ENCODE measurements at places on chromosomes 6 and 20.

GRCh38 chr6:112029045-112029822, 24.7 kb upstream of the CCN6 start:
- peak; percentile 79 for DNase-seq

GRCh38 chr6:38955861-38956260, 92.7 kb upstream of the GLP1R start:
- no peak for DNase-seq

GRCh38 chr6:157754351-157754750, 68.7 kb upstream of the SNX9 start:
- no peak for DNase-seq

DNA sequence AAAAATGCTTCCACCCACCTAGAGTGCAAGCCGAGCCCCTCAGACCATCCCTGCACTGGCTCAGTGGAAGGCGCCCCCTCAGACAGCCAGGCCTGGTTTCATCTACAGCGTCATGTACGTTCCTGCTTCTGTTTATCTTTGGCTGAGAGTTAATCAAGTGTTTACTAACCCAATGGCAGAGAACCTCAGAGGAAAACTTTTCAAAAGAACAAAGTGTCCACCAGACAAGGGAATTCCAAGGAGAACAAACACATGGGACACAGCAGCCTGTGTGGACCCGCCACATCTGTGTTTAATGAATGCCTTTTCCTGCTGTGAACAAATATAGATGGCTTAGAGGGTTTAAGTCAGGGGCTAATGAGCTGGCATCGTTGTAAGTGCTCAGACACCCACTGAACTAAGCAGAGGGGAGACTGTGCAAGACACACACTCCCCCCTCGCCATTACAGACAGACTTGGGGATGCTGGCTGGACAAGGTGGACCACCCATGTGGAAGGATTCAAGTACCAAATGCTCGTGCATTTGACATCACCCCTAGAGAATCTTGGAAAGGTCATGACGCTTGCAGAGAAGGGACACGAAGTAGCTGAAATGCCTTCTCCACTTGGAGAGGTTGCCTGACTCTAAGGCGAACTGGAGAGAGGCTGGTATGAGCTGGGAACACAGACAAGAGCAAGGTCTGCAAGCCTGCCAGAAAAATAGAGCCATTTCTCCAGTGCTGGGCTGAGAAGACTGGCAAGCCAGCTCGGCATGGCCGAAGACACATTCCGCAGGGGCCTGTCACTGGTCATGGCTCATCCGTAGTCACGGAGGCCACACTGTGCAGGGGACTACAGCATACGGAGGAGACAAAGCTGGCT, 53.5 kb upstream of the NXT1 start:
- no peak for DNase-seq

DNA sequence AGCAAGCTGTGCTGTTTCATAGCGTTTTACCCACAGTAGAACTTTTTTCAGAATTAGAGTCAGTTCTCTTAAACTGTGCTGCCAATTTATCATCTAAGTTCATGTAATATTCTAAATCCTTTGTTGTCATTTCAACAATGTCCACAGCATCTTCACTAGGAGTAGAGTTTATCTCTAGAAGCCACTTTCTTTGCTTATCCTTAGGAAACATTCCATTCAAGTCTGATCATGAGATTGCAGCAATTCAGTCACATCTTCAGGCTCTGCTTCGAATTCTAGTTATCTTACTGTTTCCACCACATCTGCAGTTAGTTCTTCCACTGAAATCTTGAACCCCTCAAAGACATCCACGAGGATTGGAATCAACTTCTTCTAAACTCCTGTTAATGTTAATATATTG, 12.5 kb downstream of the CTNNBL1 start:
- DNase-seq, result no peak

Data from HEK293T (cell line).